ENCODE measurements at places on chromosomes 5 and 9. TPM values are rescaled to one million over a fixed set of nuclear protein-coding genes. Genes with fewer than 3 reads are reported as not detected.

The ARL14EPL gene
- total RNA-seq = not detected

The PCYOX1L gene
- 13.4 TPM for total RNA-seq

The LIX1 gene
- total RNA-seq = not detected

The BRD9 gene
- total RNA-seq = 60.9 TPM

The WDR38 gene
- not detected for total RNA-seq

The NR2F1 gene
- 0.10 TPM for total RNA-seq

The FYB1 gene
- 37.9 TPM for total RNA-seq

The CCDC192 gene
- total RNA-seq = not detected
